Heart right ventricle (tissue), 16 donors: ENCODE measurements at places on chromosomes 2 and 18. TPM values are rescaled to one million over a fixed set of nuclear protein-coding genes. Genes with fewer than 3 reads are reported as not detected.

The COL4A3 gene
- 1.0 TPM for total RNA-seq

The PHOSPHO2 gene
- total RNA-seq: 1.4 TPM

- H3K27me3 ChIP-seq: no peaks in the 10 kb centered on the region
- DNase-seq: no peak
- no peaks in the 10 kb centered on the region for H3K36me3 ChIP-seq
- H3K4me3 ChIP-seq: no peak overlapping the region
- H3K27ac ChIP-seq: no peak overlapping the region
Measured at GRCh38 chr18:34991152-34991551, 50.1 kb upstream of the MAPRE2 start.

DNA sequence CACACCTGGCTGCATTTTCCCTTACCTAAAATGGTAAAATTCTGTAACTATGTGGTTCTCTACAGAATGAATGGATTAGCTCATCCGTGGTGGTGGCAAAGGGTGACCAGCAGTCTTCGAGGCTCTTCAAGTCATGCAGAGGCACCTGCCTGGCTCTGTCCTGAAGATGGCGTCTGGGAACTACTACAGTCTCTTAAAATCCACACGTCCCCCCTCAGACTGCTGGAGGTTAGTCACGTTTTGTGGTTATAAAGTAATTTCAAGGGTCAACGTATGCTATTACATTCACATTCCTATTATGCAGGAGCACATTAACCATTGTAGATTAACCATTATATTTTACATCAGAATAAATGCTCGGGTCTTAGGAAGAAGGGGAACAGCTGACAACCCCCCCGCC is 616.7 kb downstream of the GALR1 start:
- no peaks in the 10 kb centered on the region for H3K4me1 ChIP-seq
- H3K36me3 ChIP-seq: no peaks in the 10 kb centered on the region
- H3K4me3 ChIP-seq: no peak overlapping the region
- no peak for DNase-seq

GRCh38 chr2:35794796-35795450 is 560.7 kb upstream of the CRIM1 start:
- no peaks in the 10 kb centered on the region for H3K27me3 ChIP-seq
- H3K27ac ChIP-seq: no peak overlapping the region
- no peaks in the 10 kb centered on the region for H3K36me3 ChIP-seq
- H3K4me1 ChIP-seq: no peaks in the 10 kb centered on the region
- no peak for DNase-seq
